ENCODE measurements at places on chromosomes 11 and 22. TPM values are rescaled to one million over a fixed set of nuclear protein-coding genes. Genes with fewer than 3 reads are reported as not detected.

GRCh38 chr11:92533657-92534335 lies 309.2 kb downstream of the FAT3 start:
- no peak for DNase-seq

DNA sequence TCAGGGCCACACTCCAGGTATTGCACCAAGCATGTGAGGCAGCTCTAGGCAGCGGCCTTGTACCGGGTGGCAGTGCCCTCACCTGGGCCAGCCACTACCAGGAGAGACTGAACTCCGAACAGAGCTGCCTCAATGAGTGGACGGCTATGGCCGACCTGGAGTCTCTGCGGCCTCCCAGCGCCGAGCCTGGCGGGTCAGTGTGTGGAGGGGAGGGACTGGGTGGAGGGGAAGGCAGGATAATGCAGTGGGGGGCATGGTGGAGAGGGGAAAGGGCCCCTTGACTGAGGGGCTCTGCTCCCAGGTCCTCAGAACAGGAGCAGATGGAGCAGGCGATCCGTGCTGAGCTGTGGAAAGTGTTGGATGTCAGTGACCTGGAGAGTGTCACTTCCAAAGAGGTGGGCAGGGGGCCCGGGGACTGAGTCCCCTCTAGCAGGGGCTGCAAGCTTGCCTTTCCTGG lies 4.2 kb downstream of the SSH3 start:
- DNase-seq: no peak

Gene SYT9
- total RNA-seq: not detected

Gene SESN3
- total RNA-seq: 11.0 TPM

All from psoas muscle (tissue), 8 donors.